ENCODE measurements at places on chromosomes 7 and 10.

- no peak for DNase-seq
Observed at GRCh38 chr10:1536341-1536740, 201.0 kb downstream of the ADARB2 start.

DNA sequence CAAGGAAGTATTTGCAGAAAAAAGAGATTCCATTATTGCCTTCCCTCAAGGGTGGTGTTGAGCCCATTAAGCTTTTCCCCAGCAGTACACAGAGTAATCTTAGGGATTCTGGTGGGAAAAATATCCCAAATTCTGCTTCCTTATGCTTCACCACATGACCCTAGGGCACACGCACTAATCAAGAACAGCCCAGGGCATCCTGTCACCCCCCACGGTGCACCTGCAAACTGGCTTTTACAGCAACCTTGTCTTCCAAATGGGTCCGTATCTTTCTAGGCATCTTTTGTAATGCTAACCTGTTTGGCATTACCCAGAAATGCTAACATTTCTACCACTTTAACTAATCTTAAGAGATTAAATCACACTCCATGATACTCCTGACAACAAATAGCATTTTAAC is 926 bp upstream of the C7orf33 start:
- DNase-seq, result no peak

DNA sequence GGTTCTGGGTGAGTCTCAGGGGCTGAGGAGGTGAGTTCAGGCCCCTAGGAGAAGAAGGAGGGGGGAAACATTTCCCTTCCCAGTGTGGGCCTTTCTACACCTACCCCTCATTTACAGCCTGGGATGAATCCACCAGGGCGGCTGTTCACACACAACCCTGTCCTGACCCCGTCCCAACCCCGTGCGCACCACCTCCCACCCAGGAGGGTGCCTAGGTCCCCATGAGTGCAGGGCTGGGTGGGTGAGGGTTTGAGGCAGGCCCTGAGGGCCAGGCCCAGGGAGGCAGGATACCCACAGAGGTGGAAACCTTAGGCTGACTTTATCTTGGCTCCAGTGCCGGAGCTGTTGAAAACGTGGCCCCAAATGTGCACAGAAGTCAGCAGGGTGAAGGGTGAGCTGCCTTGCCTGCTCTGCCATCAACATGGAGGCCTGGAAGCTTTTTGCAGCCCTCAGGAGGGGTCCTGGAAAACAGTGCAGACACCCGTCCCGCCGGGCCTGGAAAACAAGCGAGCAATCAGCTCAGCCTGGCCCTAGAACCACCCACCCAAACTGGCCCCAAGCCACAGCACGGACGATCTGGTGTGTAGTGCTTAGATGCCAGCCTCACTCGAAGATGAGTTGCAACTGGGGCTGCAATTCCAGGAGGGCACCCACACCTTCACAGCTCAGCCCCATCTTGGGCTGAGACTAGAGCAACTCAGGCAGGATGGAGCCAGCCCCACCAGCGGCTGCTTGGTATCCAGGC is 9.3 kb upstream of the RET start:
- DNase-seq, result no peak

DNA sequence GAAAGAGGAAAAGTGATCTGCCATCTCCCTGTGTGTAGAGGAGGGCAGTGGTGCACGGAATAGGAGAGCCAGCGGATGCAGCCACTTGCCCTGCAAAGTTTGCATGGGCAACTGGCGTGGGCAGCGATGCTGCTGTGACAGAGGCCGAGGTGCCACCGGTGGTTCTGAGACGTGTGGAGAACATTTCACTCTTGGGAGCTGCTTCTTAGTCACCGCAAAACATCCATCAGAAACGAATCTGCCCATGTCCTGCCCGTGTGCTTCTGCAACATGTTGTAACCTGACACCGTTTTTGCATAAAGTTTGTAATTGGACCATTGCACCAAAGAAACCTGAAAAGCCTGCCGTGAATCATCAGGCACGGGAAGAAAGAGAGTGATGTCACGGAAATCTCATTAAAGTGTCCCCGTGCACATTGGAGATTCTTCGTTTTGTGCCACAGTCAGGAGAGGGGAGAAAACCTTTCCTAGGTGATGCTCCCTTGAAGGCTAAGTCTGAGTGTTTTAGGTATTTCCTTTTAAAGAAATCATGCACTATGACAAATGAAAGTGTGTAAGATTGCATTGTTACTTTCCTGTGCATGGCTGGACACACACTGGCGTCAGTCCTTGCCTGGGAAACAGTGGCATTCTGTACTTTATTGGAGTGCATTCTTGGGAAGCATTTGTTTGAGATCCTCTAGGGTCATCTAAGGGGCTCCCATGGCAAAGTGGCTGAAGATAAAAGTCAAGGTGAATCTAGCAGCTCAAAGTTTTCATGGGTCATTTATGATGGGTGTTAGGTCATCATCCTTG is 302.6 kb downstream of the KLF6 start:
- DNase-seq, result no peak

GRCh38 chr10:72981882-72982529 is 27.4 kb upstream of the PLA2G12B start:
- DNase-seq, result no peak

DNA sequence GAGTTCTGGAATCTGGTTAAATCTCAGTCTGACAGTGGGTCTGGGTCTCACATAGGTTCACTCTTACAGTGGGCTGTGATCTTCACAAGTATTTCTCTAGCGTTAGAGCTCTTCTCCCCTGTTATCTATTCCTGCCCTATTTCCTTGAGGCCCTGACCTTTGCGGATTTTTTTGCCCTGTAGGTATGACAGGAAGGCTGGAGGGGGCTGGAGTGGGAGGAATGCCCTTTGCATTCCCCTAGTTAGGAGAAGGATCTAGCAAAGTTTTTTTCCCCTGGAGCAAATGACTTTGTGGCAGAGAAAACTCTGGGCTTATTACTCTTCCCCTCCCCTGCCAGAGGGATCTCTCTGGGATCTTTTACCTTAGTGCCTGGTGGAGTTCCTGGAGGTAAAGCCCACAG is 49.2 kb downstream of the GALNT11 start:
- no peak for DNase-seq

DNA sequence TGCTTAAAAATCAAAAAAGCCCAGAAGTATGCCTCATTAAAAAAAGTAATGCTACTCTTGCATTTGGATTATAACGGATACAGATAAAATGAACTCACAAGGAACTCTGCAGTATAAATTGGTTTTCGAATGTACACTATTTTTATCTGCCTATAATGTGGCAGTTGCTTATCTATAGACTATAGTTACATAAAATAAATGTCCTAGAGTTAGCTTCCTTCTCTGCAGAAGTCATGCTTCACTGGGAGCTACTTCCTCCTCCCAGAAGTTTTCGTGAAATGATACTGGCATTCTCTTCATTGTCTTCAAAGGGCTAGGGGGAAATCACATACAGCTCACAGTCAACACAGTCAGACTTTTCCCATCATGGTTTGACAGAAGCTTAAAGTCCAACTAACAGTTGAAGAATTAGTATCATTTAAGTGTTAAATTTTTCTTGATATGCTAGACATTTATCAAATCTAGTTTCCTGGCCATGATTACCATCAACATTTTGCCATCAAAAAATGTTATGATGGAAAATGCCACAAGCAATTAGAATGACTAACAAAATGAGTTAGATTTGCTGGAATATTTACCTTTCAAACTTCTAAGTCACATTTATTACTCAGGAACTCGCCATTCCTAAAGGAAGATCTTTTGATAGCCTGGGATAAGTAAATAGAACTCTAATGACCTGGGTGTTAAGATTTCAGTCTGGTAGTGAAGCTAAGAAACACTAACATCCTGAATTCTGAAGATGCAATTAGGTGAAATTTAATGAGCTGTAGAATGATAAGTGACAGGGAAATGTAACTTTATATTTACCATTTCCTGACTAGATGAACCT is 87.3 kb upstream of the TRIL start:
- DNase-seq, result no peak

GRCh38 chr10:131787961-131788360 is 112.8 kb upstream of the PPP2R2D start:
- no peak for DNase-seq

- DNase-seq, result no peak
Observed at GRCh38 chr10:4691301-4691700, 134.7 kb upstream of the AKR1E2 start.

DNA sequence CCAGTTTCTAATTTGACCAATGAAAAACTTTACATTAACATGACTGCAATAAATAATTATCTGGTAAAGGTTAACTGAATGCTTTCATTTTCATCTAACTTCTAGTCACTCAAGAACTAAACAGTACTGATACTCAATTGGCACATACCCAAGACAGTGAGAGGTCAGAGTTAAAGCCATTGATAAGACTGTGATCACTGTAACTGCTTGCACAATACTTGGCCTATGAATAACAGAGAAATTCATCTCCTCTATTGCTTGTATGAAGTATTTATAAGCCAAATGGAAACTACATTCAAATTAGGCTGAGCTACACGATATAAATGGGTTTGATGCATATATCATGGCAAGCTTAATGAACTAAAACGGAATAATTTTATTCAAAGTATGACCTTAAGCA is 43.0 kb downstream of the HERC4 start:
- no peak for DNase-seq

- no peak for DNase-seq
Observed at GRCh38 chr7:151138153-151138851, 29.2 kb downstream of the GBX1 start.

DNA sequence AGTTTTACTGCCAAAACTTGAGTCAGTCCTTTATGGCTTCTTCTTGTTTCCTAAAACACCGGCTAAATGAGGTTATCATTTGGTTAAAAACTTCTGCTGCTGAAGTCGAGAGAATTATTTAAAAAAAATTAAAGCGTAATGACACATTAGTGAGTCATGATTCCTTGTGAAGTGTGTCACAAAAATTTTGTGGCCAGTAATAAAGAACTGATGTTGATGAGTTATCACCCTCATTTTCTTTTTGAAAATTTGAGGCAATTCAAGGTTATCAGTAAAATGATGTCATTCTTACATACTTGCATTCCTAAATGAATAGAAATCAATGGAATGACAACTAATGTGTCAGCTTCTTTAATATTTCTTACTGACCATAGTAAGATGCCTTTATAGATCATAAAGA is 427.4 kb downstream of the SORCS3 start:
- DNase-seq, result no peak

GRCh38 chr10:127976286-127976685 is 69.4 kb downstream of the PTPRE start:
- no peak for DNase-seq

DNA sequence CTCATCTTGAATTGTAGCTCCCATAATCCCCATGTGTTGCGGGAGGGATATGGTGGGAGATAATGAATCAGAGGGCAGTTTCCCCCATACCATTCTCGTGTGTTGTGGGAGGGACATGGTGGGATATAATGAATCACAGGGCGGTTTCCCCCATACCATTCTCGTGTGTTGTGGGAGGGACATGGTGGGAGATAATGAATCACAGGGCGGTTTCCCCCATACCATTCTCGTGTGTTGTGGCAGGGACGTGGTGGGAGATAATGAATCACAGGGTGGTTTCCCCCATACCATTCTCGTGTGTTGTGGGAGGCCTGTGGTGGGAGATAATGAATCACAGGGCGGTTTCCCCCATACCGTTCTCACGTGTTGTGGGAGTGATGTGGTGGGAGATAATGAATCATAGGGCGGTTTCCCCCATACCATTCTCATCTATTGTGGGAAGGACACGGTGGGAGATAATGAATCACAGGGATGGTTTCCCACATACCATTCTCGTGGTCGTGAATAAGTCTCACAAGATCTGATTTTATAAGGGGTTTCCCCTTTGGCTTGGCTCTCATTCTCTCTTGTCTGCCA is 271.0 kb downstream of the MAD1L1 start:
- peak; percentile 32 for DNase-seq

GRCh38 chr7:117188949-117189592 is 133.8 kb downstream of the WNT2 start:
- DNase-seq, result no peak

- DNase-seq, result no peak
Observed at GRCh38 chr7:16846601-16847165, 35.1 kb downstream of the AGR3 start.

- no peak for DNase-seq
Observed at GRCh38 chr10:88565072-88565471, 18.0 kb downstream of the RNLS start.

DNA sequence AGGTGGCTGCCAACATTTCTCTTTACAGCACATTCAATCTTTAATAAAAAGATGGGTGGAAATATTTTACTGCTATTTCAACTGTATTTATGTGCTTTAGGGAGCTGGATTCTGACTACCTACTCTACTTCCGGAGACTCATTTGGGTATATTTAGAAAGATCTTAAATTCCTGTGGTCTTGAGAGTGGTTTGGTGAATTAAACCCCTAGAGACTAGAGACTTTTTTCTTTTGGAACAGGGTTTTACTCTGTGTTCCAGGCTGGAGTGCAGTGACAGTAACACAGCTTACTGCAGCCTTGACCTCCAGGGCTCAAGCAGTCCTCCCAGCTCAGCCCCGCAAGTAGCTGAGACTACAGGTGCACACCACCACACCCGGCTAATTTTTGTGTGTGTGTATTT is 79.0 kb upstream of the HABP2 start:
- DNase-seq, result no peak

GRCh38 chr10:38093816-38094157 is 350 bp upstream of the ZNF37A start:
- no peak for DNase-seq

GRCh38 chr10:72615970-72616369 is 9.9 kb downstream of the MICU1 start:
- no peak for DNase-seq

DNA sequence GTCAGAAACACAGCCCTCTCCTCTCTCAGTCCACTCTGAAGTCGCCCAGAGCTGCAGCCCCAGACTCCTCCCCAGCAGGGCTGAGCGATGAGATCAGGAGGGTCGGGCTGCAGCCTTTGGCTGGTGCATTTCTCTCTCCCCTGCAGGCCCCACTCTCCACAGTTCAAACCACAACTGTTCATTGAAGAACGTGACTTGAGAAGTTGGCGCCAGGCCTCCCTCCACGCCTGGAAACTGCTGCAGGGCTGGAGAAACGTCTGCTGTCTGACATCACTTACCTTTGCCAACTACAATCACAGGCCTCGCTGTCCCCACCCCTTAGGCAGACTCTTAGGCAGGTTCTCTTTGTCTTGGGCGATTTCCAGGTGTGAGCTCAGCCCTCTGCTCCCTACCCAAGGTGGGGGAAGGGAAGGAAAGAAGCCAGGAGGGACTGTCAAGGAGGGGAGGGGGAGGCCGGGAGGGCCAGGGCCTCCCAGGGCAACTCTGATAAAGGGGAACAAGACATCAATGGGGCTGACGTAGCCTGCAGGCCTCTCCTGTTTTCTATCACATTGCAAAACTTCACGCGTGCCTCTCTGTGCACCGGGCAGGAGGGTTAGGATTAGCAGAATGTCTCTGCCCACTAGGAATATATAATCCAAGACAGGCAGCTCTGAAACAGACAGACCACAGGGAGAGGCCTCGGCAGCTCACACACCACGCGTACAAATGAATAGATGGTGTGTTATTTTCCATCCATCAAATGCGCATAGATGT is 32.7 kb downstream of the CALML5 start:
- DNase-seq, result no peak

GRCh38 chr7:68461430-68461829 is 1136.8 kb upstream of the AUTS2 start:
- DNase-seq, result no peak

GRCh38 chr7:54159088-54159487 is 383.1 kb upstream of the VSTM2A start:
- no peak for DNase-seq

All from stimulated activated CD4-positive, alpha-beta T cell treated with anti-CD3 and anti-CD28 coated beads, Interleukin-4, amount 100 ng/mL, for 1 hour (primary cell).